Left ventricle myocardium inferior (tissue), 1 donor: ENCODE measurements at places on chromosomes 1 and 21.
A peak's percentile ranks its signal among the peaks of the same experiment; 100 is the strongest.

DNA sequence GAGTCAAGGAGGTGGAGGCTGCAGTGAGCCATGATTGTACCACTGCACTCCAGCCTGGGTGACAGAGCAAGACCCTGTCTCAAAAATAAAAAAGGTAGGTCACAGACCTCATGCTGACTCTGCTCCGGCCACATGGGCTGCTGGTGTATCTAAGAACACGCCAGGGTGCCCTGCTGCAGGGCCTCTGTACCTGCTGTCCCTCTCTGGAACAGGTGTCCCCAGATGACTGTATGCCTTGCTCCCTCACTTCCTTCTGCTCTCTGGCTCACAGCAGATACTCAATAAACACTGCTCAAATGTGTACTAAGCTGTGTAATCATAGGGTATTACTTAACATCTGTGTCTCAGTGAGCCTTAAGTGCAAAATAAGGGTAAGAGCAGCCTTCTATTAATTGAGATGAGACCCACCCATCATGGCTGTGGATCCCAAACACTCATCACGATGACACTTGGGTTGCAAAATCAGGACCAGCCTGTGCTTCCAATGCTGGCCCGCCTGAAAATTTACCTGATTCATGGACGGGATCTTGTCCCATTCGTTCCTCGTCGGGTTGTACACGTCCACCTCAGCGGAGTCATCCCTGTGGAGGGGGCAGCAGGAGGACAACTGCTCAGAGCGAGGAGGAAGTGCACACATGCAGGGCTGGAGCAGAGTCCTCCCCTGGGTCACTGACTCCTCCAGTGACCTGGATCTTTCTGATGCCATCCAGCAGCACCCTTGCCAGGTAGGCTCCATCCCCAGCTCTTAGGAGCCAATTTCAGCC is 7.5 kb downstream of the KLHL21 start:
- no peak for DNase-seq

- no peak for DNase-seq
Observed at GRCh38 chr1:8537991-8538390, 220.1 kb downstream of the SLC45A1 start.

GRCh38 chr21:34649400-34649799 is 19.4 kb upstream of the CLIC6 start:
- no peak for DNase-seq

- no peak for DNase-seq
Observed at GRCh38 chr1:169538998-169539871, 47.0 kb downstream of the F5 start.

GRCh38 chr1:40697436-40697835 is 5.9 kb downstream of the NFYC start:
- no peak for DNase-seq

GRCh38 chr1:56098946-56099345 is 480.4 kb downstream of the PLPP3 start:
- no peak for DNase-seq

GRCh38 chr1:81967951-81968350 is 167.2 kb downstream of the ADGRL2 start:
- no peak for DNase-seq

- no peak for DNase-seq
Observed at GRCh38 chr1:29327223-29327935, 91.1 kb downstream of the PTPRU start.

DNA sequence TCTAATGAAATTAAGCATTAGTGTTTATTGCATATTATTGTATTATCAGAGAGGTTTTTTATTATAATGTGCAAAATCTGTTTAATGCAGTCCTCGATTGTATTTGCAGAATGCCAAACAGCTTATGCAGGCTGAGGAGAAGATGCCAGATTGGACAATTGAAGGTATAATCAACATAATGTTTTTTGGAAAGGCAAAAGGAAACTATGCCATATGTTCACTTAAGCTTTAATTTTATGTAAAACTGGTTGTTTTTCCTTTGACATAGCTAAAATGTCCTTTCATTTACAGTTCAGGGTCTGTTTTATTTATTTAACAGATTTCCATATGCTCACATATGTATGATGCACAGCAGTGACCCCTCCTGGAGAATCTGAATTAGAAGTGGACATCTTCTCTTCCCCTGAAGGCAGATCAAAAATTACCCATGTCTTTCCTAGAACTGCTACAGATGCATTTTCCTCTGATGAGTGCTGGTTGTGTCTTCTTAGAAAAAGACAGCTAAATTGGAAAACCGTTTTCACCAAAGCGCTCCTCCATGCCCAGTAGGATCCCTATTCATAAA is 143.5 kb upstream of the USH2A start:
- no peak for DNase-seq

GRCh38 chr1:93552741-93553455 is 105.0 kb downstream of the FNBP1L start:
- DNase-seq, result peak; percentile 50

DNA sequence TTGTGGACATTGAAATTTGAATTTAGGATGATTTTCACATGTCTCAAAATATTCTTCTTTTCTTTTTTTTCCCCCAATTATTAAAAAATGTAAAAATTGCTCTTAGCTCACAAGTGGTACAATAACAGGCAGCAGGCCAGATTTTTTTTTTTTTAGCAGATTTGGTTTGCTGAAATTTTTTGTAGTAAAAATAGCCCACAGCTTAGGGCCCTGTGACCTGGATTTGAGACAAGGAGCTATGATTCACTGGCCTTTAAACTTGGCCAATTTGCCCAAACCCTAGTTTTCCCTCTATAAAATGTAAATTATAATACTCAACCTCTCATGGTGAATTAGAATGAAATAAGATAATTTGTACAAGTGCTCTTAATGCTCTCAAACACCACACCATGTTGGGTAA is 253.8 kb downstream of the DYRK1A start:
- no peak for DNase-seq

GRCh38 chr1:55443175-55443915 is 228.2 kb upstream of the USP24 start:
- DNase-seq, result peak; percentile 72

DNA sequence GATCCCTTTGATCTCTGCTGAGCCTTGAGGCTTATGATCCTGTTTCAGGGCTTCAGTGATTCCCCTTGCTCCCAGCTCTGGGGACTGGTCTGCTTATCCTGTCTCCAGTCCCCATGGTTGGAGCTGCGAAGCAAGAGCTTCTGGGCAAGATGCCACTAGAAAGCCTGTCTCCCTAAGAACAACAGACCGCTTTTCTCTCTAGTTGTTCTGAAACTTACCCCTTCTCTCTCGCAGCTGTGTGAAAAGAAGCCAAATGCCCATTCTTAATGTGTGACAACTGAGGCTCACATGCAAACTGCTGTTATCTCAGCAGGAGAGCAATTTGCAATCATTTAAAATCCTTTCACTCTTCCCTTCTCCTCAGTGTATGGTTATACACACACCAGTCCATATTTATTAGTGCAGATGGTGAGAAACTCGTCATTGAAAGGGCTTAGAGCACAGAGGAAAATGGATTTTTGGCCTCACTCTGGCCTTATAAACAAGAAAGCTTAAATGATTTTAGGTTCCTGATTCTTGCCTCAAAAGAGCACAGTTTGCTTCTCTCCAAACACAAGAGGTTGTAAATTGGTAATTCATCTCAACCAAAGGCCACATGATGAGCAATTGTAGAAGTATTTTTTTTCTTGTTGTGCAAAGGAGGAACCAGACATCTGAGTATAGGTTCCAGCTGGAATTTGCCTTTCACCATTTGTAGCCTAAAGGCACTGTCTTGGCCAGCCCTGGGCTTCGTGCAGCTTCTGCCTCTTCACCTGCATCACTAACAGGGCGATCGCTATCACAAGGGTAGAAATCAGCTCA is 179.2 kb upstream of the LMO4 start:
- no peak for DNase-seq

DNA sequence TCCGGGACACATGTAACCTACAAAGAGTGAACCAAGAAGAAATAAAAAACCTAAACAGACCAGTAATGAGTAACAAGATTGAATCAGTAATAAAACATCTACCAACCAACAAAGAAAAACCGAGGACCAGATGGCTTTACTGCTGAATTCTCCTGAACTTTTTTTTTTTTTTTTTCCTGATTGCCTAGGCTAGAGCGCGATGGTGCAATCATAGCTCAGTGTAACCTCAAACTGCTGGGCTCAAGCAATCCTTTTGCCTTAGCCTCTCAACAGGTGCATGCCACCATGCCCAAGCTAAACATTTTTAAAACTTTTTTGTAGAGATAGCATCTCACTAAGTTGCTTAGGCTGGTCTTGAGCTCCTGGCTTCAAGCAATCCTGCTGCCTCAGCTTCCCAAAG is 11.2 kb upstream of the FGGY start:
- DNase-seq, result no peak

- DNase-seq, result no peak
Observed at GRCh38 chr1:109377698-109378097, 20.0 kb downstream of the SORT1 start.

- no peak for DNase-seq
Observed at GRCh38 chr1:158931055-158931737, at the start of gene PYHIN1. Gene PYHIN1 (plus strand): TSS chr1:158931552. CDS start chr1:158936911, 5,359 bp downstream.

- DNase-seq, result no peak
Observed at GRCh38 chr1:230455291-230455690, 29.2 kb upstream of the PGBD5 start.

- no peak for DNase-seq
Observed at GRCh38 chr1:59071876-59072582, 224.9 kb upstream of the FGGY start.

DNA sequence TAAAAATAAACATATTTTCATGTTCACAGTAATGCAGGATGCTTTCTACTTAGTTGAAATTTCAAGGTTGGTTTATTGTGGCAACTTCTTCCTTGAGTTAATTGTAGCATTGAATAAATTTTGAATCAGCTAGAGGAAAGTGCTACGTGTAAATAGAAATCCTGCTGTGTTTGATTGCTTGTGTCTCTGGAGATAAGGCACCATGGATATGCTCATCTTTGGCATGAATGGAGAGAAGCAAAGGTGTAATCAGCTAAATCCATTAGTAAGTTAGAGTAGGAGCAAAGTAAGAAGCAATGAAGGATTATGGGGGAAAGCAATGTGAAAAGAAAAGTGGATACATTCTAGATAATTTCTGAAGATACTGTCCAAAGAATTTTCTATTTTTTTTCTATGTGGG is 331.1 kb downstream of the PTPRC start:
- no peak for DNase-seq

DNA sequence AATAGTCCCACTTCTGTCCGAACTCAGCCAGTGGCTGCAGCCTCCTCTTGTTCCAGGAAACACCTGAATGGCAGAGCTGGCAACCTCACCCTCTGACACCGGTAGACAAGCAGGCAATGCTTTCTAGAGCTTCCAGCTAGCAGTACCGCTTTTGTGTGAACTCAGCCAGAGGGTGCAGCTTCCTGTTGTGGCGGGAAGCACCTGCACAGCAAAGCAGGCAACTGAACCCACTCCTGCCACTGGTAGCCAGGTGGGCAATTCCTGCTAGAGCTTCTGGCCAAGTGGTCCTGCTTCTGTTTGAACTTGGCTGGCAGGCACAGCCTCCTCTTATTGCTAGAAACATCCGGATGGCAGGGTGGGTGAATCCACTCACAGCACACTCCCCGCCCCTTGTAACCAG is 40.1 kb upstream of the TMPRSS15 start:
- no peak for DNase-seq

- no peak for DNase-seq
Observed at GRCh38 chr1:87685311-87686135, 356.8 kb downstream of the LMO4 start.

GRCh38 chr1:180504186-180504585 is 1.8 kb upstream of the ACBD6 start:
- DNase-seq, result no peak

DNA sequence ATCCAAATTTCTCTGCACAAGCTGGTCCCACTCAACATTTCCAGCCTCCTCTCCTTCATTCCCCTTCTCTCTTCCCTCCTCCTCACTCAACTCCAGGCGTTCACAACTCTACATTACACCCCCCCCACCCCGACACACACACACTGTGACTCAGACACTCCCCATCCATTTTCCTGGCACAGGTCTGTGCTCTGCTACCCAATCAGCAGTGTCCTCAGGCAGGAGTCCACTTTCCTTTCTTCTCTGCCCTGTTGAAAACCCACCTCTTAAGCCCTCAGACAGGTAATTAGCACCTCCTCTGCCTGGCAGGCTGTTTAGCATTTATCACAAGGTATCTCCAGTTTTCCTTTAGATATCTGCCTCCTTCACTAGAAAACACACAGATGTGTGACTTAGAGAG is 8.8 kb upstream of the LMX1A start:
- no peak for DNase-seq

GRCh38 chr1:200895443-200895789 is 716 bp downstream of the INAVA start:
- DNase-seq, result no peak

DNA sequence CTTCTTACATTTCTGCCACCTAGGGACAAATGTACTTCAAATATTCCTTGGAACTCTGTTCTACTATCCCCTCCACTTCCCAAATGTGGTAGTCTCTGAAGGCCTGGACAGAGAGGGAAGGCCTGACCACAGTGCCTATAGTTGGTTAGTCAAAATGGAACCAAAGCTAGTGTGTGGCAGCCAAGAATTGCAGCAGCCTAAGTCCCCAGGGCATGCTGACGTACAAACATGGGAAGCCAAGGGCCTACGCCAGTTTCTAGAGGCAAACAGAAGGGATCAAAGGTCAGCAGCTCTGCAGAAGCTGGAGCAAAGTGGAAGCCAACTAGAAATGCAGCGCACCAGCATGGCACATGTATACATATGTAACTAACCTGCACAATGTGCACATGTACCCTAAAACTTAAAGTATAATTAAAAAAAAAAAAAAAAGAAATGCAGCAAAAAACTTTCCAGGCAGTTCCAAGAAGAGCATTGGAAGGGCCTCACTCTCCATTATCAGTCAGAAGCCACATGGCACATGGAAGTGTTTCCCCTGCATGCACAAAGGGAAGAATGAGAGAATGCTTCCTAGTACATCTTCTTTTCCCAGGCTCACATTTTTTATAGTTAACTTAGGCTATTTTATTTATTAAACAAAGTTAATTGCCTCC is 39.4 kb upstream of the GADD45A start:
- DNase-seq, result peak; percentile 74

DNA sequence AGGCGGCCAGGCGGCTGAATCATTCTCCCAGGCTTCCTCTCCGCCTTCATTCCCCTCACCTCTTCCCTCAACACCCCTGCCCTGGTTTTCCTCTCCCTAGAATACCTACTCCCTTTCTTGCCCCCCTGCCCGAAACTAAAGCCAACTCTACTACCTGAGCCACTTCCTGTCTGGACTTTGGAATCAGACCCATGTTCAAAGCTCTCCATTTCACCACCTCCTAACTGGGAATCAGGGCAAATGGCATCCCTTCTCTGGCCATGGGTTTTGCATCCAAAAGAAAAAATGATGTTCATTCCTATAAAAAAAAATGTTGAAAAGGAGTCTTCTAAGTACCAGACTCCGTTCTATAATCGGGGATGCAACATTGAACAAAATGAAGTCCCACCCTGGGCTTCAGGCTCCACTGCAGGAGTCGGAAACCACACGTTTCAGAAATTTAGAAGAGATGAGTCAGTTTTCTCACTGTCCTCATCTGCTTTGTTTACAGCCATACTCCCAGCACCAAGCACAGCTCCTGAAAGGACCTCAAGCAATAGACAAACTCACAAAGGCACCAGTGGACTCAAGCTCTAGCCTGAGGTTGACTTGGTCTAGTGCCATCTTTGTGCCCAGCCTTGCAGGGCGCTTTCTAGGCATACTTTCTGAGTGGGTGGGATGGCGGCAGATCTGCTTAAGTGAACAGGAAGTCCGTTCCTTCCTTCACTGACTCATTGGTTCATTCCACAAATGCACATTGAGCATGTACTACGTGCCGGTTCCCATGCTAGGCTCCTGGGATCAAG is 176.2 kb downstream of the IGSF21 start:
- no peak for DNase-seq

GRCh38 chr1:77370161-77370560 is 88.3 kb downstream of the AK5 start:
- DNase-seq, result no peak

- DNase-seq, result no peak
Observed at GRCh38 chr1:202162418-202163280, 2.2 kb upstream of the PTPN7 start.
